NK-92 treated with Interleukin-12 subunit alpha and Interleukin-12 subunit beta, amount 100 ng/mL, for 24 hours (cell line): ENCODE measurements at places on chromosomes 11 and 22.

DNA sequence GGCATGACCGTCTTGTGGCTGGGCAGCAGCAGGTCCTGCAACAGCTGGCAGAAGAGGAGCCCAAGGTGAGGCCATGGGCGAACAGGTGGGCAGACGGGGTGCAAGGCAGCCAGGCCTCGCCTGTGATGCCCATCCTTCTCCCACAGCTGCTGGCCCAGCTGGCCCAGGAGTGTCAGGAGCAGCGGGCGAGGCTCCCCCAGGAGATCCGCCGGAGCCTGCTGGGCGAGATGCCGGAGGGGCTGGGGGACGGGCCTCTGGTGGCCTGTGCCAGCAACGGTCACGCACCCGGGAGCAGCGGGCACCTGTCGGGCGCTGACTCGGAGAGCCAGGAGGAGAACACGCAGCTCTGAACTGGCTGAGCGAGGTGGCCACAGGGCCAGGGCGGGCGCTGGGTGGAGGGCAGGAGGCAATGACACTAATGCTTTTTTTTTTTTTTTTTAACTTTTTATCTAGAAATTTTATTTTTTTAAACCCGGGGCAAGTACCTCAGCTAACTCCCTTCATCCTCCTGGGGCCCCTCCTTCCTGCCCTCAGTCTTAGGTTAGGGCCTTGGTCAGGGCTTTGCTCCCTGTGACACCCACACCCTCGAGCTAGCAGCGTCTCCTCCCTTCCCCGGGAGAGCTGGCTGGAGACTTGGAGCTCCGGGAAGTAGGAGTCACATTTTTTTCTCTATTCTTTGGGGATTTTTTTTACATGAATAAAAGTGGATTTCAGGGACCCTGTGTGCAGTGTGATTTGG, 16.0 kb downstream of the PLCB3 start:
- no peak for DNase-seq

- DNase-seq, result no peak
These were observed 333.4 kb downstream of the AASDHPPT start for GRCh38 chr11:106410902-106411301.

- DNase-seq, result no peak
These were observed 9.4 kb downstream of the SPATA19 start for GRCh38 chr11:133835593-133836548.

- DNase-seq, result no peak
These were observed 32.1 kb downstream of the APOL5 start for GRCh38 chr22:35749808-35750207.

DNA sequence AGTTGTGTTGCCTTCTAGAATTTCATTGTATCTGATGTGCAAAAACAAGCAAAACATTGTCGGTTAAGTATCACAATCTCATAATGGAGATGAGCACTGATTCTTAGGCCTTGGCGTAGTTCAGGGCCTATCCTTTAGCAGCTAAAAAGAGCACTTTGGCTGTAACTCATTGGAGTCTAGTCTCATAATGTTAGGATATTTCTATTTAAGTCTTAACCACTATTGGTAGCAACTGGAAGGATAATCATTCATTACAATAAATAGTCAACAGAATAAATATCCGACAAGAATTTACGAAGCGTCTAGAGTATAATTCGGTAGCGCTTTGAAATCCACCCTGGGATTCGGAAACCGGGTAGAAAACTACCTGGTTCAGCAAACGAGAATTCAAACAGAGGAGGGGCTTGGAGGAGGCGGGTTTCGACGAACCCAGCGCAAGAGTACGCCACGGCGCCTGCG, 461 bp upstream of the EED start:
- peak; percentile 81 for DNase-seq

- no peak for DNase-seq
These were observed 21.5 kb downstream of the NUP98 start for GRCh38 chr11:3775736-3776406.

DNA sequence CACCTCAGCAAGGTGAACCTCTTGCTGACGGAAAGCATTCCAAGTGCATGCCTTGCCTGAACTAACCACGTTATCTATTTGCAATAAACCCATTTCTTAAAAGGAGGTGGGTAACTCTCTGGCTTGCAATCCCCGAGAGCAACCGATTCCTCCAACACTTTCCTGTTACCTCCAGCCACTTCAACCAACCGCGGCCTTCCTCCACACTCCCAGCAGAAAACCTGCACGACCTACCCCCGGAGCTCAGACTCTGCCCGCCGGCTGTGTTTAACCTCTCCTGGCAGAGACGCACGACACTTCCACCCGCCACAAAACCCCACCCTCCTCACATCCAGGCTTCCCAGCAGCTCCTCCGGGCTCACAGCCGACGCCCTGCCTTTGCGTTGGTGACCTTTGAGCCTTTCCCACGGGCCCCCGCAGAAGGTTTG, 708 bp downstream of the SCO2 start:
- DNase-seq, result no peak

DNA sequence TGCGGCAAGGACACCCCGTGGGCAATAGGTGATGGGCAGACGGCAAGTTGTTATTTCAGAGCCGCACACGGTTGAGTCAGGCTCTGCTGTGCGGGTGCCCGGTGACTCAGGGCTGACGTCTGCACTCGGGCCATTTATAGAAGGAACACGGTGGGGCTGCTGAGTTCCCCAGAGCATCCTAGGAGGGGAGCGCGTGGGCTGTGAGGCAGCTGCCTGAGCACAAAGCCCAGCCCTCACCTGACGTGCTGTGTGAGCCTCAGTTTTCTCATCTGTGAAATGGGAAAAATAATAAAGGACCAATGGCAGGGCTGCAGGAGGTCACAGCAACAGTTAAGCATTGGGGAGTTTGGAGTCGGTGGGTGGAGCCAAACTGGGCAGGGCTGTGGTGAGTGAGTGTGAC, 11.3 kb upstream of the RHOD start:
- no peak for DNase-seq

- DNase-seq, result no peak
These were observed 9.9 kb upstream of the SEC14L3 start for GRCh38 chr22:30481711-30482110.

GRCh38 chr22:42459287-42460063, 27.3 kb upstream of the NFAM1 start:
- DNase-seq, result no peak

- DNase-seq, result no peak
These were observed 9.4 kb upstream of the TRIM29 start for GRCh38 chr11:120147094-120147949.

DNA sequence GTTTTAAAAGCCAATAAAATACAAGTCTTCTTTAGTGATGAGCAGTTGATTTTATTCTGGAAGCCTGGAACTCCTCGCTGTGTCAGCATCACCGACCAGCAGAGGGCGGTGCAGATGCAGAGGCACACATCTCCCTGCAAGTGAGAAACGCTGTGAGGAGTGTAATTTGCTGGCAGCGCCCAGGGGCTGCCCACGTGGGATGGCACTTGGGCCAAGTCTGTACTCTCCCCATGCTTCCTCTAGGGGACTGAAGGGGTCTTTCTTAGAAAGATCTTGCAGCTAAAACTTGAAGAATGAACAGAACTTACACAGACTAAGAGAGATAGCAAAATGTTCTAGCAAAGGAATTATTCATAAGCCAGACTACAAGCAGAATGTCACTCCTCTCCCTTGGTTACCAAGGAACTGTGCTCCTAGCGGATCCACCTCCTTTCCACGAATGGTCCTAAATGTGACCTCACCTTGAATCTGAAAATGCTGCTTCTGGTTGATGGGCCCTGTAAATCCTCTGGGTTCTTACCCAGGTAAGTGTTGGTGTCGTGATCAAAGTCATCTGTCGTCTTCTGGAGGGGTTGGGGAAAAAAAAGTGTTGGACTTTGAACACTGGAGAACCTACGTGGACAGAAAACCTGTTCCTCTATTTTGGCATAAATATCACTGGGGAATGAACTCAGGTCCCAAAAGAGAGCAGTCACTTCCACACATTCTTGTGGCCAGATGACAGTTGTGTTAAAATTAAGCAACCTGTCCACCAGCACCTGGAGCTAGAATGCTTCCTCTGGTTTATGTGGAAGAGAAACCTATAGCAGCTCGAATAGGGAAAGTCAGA, 31.8 kb downstream of the CNTF start:
- peak; percentile 53 for DNase-seq

DNA sequence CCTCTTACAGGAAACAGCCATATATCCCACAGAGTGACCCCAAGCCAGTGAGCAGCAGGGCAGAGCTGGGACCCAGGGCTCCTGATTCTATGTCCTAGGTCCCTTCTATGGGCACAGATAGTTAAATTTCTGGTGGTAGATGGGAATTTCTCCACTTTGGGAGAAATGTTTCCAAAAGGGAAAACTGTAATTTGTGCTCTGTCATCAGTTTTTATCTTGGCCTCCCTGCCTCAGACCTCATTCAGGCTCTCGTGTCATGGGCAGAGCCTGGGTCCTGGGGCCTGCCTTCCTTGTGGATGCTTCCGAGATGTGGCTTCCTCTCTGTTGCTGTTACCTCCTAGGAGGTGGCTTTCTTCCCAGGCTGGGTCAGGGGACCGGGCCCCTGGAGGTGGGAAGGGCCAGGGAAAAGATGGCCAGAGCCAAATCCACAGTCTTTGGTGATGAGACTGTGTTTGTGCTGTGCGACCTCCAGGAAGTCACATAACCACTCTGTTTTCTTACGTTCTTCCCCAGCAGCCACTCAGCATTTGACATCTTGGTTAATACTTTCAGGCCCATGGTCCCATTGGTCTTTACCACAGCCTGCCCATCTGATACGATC, 8.6 kb downstream of the LRRC32 start:
- no peak for DNase-seq

- no peak for DNase-seq
These were observed 108.2 kb downstream of the RRM1 start for GRCh38 chr11:4202749-4203148.

DNA sequence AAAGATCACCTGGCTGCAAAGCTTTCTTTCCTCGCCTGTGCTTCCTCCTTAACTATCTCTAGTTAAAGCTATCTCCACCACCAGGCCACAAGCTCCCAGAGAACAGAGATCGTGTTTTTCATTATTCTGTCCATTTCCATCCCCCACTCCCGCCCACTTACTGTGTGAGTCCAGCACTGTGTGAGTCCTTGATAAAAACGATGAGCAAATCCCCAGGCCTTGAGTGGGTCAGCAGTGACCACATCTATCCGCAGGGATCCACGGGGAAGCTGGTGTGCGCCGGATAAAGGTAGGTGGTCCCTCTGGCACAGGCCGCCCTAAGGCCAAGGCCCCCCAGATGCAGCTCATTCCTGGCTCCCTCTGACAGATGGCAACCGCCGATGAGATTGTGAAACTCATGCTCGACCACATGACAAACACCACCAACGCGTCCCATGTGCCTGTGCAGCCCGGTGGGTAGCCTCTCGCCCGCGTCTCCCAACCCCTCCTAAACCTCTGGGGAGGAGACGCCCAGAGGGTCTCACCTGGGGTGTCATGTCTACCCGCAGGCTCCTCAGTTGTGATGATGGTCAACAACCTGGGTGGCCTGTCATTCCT, 9.3 kb downstream of the TKFC start:
- DNase-seq, result no peak

- DNase-seq, result no peak
These were observed 493.5 kb upstream of the B3GAT1 start for GRCh38 chr11:134905517-134905916.

DNA sequence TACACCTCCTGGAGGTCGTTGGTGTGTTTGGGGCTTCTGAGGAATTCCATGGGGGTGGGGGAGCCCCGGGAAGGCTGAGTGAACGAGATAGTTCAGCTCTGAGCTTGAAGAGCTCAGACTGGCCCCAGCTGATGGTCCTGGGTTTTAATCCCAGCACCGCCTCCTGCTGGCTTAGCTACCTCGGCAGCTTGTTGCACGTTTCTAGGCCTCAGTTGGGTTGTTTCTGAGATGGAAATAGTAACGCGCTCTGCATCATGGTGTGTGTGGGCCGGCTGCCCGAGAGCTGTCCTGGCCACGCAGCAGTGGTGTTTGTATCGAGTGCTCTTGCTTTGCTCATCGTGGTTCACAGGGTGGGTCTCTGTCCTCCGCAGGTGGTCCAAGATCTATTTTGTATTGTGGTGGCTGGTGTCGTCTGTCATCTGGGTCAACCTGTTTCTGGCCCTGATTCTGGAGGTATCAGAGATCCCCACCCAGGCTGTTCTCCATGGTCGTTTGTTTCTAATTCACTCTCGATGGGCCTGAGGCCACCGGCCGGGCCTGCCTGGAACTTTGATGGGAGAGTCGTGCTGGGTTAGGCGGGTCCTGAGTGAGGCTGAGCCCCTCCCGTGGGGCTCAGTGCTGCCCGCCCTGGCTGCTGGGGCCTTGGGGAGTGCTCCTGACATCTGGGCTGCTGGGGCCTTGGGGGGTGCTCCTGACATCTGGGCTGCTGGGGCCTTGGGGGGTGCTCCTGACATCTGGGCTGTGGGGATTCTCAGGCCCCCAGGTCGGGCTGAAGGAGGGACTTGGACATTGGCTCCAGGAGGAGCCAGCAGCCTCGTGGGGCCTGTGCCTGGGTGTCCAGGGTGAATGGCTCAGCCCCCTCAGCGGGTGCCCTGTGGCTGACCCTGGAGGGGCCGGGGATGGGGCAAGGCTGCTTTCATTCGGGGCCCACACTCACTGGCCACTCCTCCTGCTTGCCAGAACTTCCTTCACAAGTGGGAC, 37.7 kb downstream of the TPCN2 start:
- no peak for DNase-seq

DNA sequence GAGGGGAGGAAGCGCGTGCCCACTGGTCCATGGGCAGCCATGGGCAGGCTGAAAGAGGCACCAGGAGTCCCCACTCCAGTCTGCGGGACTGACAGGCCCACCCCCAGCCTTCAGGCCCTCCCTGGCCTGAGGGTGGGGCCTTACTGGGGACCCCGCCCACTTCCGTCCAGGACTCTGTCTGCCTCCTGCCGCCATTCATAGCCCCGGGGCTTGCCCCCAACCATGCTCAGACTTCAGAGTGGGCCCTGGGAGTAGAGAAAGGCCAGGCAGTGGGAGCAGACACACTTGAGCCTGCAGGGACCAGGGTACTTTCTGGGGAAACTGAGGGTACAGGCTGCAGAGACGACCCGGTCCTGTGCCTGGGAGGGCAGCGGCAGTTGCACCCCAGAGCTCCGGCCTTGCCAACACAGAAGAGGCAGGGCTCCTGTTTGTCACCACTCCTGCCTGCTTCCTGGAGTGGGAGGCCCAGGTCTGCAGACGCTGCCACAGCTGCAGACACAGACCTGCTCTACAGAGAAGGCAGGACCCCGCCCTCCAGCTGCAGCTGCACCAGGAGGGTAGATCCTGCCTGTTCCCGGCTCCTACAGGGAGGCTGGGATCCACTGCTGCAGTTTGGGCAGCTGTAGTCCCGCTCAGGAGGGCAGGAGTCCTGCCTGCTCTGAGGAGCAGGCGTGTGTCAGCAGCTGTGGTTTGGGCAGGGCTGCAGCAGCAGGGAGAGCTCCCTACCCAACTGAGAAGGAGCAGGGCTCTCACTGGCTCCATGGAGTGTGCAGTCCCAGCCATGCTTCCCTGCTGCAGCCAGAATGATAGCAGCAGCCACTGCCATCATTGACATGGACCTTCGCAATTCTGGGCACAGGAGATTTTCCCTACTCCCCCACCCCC, 387.9 kb upstream of the ANO3 start:
- no peak for DNase-seq

GRCh38 chr11:107683807-107684206, 28.0 kb downstream of the SLN start:
- no peak for DNase-seq

DNA sequence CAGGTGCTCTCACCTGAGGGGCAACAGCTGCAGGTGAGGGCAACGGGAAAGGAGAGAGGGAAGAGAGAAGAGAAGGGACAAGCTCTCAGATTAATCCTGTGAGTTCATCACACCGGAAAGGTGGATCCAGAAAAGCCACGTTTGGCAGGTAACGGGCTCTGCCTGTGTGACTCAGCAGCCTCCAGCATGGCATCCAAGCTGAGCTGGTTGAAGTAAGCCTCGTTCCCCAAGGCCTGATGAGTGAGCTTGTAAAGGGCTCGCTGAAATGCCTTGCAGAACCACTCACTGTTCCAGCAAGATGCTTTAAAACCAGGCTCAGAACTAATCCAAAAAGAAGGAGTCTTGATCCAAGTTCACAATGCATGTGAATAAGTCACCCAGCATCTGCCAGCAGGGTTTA, 206.9 kb upstream of the TMEM45B start:
- no peak for DNase-seq
